ENCODE measurements at places on chromosomes 4 and X. TPM values are rescaled to one million over a fixed set of nuclear protein-coding genes. Genes with fewer than 3 reads are reported as not detected.

The MAGEB10 gene
- not detected for total RNA-seq

The AGA gene
- 21.4 TPM for total RNA-seq

The TLR3 gene
- 0.51 TPM for total RNA-seq

The PTTG2 gene
- total RNA-seq, result 1.7 TPM

The TEX11 gene
- not detected for total RNA-seq

The EPGN gene
- total RNA-seq, result not detected

The SSX4 gene
- not detected for total RNA-seq

The EGF gene
- total RNA-seq, result not detected

The WWC2 gene
- total RNA-seq, result 0.32 TPM

The NXF2 gene
- total RNA-seq, result not detected

The ARAP2 gene
- total RNA-seq, result 80.8 TPM

The LRIT3 gene
- 0.15 TPM for total RNA-seq

The PCDH18 gene
- total RNA-seq, result 0.15 TPM

The PPP2R2C gene
- not detected for total RNA-seq

The TEX13D gene
- total RNA-seq, result not detected

The MED28 gene
- total RNA-seq, result 42.7 TPM

The HERC5 gene
- 57.7 TPM for total RNA-seq

The GAGE12E gene
- total RNA-seq, result not detected

Measured in T-helper 1 cell treated with Interleukin-12 subunit alpha and Interleukin-12 subunit beta and Interleukin-4 antibody, amounts not matched to agents 30 ng/mL and 1 ng/mL, for 36 hours (primary cell).